CD4-positive, alpha-beta T cell (primary cell): ENCODE measurements at places on chromosomes 7 and 10.

DNA sequence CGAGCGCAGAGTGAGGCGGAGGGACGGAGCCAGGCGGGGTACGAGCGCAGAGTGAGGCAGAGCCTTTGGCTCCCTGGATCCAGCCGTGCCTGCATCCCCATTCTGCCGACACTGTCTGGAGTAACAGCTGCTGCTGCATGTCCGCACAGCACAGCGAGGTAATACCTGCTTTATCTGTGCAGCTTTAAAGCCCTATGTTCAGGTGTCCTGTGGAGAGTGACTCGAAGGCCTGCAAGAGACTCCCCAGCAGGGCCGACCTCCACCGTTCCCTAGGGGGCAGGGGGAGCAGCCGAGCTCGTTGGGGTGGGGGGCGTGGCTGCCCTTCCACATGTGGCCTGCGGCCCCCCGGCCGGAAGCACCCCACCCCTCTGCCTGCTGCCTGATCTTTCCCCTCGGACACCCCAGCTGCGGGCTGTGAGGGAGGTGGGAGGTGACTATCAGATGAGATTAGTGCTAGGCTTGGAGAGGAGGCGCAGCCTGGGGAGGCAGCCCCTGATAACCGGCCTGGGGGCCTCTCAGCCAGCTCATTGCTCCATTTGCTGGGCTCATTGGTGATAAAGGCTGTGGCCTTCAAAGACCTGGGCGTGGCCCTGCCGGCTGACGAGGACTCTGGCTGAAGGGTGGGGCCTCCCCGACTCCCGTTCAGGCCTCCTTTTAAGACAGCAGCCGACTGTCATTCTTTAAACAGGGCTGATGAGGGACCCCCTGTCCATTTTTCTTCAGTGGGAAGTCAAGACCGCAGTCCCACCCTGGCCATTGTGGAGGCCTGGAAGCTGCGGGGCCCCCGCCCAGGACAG lies 8.0 kb downstream of the VENTX start:
- no peaks in the 10 kb centered on the region for H3K36me3 ChIP-seq
- DNase-seq, result no peak
- peaks cover 21% of the 10 kb centered on the region for H3K4me1 ChIP-seq

- H3K27ac ChIP-seq, result no peak overlapping the region
- no peak overlapping the region for H3K4me3 ChIP-seq
Measured at GRCh38 chr7:27207348-27207985, 7.6 kb upstream of the HOXA13 start.

DNA sequence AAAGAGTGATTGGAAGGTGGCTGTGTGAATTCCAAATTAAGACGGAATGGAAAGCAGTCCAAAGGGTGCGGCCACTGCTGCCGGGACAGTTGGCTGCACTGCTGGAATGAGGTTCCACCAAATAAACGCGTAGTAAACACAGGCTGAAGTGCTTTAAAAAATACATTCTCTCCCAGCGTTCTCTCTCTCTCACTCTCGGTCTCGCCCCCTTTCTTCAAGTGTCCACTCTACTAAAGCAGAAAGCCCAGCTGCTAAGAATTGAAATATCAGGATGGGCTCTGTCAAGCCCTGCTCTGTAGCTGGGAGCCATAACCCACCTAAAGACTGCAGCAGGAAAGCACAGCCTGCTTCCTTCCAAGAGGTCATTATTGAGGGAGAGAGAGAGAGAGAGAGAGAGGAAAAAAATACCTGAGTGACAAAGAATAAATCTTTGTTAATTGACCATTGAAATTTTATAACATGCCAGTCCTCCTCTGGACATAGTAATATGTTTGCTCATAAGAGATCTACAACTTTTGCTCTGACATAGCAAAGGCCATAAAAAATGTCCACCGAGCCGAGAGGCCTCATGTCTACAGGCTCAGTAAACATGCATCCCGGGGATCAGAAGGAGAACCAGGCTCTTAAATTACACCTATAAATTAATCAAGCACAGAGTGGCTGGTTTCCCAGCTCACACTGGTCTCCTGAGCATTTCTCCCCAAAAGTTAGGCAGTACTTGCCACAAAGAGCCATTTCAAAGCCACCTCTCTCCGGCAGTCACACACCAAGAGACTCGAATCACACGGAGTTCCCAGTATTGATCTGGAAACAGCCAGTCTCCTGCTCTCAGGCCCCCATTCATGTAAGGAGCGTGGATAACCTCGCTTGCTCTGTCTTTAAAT lies 72.8 kb downstream of the FGFR2 start:
- H3K4me3 ChIP-seq, result no peak overlapping the region
- no peak for DNase-seq
- no peaks in the 10 kb centered on the region for H3K36me3 ChIP-seq
- no peak overlapping the region for H3K27ac ChIP-seq

- no peak overlapping the region for H3K27ac ChIP-seq
- DNase-seq, result no peak
- no peaks in the 10 kb centered on the region for H3K4me1 ChIP-seq
- H3K27me3 ChIP-seq, result no peaks in the 10 kb centered on the region
Measured at GRCh38 chr7:2818121-2818520, 26.0 kb downstream of the GNA12 start.

DNA sequence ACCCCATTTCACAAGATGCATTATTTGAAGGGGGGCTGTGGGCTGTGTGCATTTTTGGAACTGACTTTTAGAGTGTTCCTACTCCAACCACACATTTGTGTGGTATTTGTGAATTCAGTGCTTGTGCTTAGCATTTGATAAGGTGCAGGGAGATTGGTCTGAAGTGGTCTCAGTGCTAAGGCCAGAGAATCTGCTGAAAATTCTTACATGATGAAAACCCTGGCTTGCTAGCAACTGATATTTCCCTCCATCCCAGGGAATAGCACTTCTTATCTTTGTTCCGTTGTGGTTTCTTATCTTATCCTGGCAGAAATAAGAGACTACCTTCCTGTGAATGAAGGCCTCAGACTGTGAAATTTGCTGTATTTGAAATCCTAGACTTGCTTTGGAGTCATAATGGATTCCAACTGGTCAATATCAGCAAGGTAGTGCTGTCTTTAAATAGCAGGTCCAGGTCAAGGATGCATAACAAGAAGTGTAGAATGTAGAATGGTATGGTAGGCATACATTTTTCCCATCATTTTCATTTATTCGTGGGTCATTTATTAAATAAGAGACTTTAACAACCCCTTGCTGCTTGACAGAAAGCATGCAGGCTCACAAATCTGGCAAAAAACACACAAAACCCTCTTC lies 986.9 kb downstream of the REEP3 start:
- no peak for DNase-seq
- H3K27me3 ChIP-seq, result no peaks in the 10 kb centered on the region
- H3K4me1 ChIP-seq, result no peaks in the 10 kb centered on the region
- no peaks in the 10 kb centered on the region for H3K36me3 ChIP-seq
